ENCODE measurements at places on chromosomes 2 and 18.

DNA sequence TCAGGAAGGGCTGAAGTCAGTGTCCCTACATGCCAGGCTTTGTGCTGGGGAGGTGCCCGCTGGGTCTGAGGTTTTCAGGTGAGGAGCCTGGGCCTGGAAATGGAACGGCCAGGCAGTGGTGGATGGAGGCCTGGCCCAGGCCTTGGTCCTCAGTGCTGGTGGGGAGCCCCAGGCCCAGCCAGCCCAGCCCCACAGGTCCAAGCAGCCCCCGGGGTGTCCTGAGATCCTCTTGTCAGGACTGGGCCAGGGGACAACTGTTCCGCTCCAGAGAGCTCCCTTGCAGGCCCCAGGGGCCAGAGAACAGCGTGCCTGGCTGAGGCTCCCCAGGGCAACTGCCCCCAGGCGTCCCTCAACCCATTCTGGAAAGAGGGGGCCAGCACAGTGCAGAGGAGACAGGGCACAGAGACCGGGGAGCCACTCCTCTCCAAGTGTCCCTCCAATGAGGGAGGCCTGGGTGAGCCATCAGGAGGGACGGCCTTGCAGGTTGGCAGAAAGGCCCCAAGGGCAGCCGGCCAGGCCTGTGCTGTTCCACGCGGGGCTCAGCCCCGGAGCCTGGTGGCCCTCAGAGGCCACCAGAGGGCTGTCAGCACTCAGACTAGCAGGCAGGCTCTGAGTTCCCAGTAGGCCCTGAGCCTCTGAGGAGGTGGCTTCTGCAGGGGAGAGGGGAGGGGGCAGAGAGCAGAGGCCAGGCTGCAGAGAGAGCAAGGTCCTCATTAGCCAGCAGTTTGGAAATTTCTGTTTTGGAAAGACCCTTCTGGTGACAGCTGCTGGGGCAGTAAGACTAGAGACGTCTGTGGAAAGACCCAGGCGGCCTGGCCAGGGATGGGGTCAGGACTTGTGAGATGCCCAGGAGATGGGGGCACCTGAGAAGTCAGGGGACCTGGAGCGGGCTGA is 29.4 kb upstream of the SNED1 start:
- no peak for DNase-seq

DNA sequence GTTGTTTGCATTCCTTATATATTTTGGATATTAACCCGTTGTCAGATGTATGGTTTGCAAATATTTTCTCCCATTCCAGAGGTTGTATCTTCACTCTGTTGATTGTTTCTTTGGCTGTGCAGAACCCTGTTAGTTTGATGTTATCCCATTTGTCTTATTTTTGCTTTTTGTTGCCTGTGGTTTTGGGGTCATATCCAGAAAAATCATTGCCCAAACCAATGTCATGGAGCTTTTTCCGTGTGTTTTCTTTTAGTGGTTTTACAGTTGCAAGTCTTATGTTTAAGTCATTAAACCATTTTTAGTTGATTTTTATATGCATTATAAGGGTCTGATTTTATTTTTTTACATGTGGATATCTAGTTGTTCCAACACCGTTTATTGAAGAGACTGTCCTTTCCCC is 35.8 kb downstream of the PPIG start:
- no peak for DNase-seq

DNA sequence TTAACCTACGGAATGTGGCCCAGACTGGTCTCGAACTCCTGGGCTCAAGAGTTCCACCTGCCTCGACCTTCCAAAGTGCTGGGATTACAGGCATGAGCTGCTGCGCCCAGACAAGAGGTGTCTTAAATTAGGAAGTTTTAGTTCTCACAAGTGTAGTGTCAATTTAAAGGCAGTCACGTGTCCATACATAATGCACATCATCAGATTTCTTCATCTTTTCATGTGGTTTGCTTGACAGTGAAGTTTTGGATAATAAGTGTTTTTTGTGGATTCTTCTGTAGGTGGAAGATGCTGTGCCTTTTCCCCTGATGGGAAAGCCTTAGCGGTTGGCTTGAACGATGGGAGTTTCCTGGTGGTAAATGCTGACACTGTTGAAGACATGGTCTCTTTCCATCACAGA is 147.5 kb downstream of the RTN4 start:
- no peak for DNase-seq

- DNase-seq = no peak
Observed at GRCh38 chr2:199113111-199113510, 344.6 kb downstream of the SATB2 start.

GRCh38 chr2:119464981-119465380 is 33.3 kb downstream of the TMEM37 start:
- peak; percentile 70 for DNase-seq

DNA sequence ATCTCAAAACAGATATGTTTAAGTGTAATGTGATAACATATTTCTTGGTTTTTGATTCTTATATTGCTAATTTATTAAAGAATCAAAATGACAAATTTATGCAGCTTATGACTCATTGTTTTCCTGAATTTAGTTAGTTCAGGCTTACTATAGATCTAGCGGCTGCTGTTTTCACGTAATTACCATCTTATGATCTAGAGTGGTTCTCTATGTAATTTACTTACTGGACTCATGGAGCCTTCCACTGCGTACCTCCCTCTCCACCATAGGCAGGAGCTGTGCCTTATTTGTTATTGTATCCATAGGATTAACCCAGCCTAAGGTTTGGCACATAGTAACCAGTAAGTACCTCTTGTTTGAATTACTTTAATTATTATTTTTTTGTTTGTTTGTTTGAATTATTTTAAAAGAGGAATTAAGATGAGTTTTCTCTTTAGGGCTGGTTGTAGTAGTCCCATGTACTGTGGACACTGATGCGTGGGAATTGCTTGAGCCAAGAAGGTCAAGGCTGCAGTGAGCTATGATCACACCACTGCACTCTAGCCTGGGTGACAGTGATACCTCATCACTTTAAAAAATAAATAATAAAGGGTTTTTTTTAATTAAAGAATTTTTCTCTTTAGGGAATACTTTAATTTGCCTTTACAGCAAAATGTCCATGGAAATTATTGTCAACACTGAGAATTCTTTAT is 165.5 kb downstream of the PHLPP1 start:
- DNase-seq = no peak

DNA sequence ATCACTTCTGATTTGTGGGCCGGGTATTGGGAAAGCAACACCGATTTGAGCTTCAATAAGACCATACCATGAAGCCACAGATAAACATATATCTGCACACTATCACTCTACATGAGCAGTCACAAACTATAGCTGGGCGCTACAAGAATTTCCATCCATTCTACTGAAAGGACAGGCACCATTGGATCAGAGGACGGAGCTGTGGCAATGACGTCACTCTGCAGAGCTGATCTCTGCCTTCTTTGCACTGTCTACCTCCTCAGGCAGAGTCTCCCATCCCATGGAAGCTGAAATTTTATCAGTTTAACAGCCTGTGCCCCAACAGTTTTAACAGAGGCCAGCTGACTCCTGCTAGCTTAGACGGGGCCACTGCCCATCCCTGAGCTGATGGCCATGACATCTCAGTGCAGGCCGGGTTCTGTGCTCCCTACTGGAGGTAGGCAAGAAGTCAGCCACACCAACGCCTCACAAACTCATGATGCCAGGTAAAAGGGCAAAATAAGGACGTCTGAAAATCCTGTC is 389.6 kb upstream of the SALL3 start:
- no peak for DNase-seq

DNA sequence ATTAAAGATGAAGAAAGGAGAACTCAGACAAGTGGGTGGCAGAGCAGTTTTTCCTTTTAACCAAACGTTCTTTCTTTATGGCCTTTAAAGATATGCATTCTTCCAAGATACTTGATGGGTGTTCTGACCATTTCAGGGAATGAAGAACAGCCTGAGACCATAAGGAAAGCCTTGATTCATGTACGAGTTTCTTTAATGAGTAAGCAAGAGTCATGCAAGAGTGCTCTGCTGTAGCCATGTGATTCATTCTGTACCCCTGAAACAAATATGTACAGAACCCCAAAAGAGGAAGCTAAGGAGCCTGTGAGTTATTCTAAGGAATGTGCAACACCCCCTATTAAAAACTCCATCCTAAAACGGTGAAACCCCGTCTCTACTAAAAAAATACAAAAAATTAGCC is 372.8 kb downstream of the MTX2 start:
- DNase-seq = no peak

- DNase-seq = no peak
Observed at GRCh38 chr18:32301361-32301760, 111.5 kb downstream of the MEP1B start.

DNA sequence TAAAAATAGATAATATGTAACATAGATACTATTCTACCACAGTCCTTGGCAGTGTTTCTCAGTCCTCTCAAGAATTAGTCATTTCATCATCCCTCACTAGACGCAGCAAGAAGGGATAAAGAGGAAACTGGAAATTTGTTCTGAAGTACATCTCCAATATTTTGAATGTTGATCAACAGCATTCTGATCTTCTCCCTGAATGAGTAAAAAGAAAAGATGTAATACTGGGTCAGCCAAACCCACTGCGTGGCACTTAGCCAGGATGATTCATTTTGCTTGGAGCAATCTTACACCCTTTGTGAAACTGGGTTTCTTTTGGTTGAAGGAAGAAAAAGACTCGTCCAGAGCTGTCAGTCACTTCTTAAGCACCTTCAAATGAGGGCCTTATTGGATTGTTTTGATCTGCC is 54.1 kb downstream of the TAF1B start:
- peak; percentile 93 for DNase-seq

- DNase-seq = no peak
Observed at GRCh38 chr2:239402666-239403065, 1.8 kb upstream of the HDAC4 start.

- no peak for DNase-seq
Observed at GRCh38 chr2:23756593-23757292, 170.2 kb downstream of the ATAD2B start.

DNA sequence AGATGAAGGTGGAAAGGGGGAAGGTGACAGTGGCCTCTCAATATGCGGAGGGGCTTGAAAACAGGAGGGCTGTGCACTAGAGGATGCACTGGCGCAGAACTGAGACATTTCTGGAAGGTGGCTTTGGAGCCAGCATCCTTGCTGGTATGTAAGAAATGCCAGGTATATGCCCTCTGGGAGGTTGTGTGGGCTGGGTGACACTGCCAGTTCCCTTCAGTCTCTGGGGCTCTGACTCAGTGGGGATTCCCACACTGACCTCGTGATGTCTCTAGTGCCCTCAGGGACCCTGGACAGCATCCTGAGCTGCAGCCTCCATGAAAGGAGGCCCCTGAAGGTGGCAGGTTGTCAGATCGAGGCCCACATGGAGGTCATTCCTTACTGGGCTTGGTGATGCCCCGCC is 74.0 kb downstream of the AGAP1 start:
- no peak for DNase-seq

- DNase-seq = no peak
Observed at GRCh38 chr2:212619954-212620353, 81.4 kb upstream of the ERBB4 start.

DNA sequence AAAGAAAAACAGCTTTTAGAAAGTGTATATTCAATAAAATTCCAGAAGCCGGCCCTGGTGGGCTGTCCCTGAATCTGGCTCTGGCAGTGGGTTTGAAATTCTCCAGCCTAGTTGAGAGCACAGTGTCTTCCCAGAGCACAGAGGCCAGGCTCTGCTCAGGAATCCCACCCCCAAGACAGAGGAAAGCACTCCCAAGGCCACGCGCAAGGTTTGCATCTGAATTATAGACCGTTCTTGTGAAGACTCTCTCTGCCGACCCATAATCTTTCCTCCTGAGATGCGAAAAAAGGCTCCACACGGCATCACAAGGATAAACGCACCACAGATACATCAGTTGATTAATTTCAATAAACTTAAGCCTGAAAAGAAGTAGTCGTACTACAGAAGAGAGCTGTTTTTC is 342.2 kb downstream of the CMPK2 start:
- DNase-seq = no peak

DNA sequence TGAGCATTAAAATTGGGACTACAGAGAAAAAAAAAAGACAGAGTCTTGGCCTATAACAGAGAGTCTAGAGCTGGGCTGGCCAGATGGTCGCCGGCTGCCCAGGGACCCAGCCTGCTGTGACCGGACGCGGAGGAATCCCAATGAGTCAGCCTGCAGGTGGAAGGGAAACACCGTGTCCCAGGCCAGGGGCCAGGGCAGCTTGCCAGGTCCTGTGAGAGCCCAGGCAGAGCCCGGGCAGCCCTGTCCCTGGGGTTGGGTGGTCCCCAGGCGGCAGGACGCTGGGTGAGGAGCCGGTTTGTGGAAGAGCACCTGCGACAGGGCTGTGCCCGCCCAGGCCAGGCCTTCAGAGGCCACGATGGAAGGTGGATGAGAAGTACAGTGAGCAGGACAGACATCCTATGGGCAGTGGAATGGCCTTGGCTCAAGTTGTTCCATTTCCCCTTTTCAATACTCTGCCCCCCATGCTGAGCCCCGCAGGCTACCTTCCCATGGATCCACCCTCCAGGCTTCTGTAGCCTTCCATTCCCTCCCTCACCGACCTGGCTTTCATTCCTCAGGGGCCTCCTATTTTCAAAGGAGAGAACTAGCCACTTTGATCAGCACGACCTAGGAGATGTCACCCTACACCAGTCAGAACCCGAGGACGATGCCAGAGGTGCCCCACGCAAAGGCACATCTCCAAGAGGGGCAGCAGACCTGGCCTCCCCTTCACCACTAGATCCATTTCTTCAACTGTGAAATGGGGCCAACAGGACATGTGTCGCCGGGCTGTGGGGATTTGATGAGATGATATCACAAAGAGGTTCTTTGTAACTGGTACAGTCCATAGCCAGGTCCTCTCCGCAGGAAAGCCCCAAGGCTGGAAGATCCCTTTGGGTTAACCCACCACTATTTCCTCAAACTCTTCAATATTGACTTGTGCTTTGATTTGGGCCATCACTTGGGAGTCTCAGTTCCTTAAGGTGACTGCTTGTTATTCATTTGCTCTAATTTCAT is 87.5 kb downstream of the POLR1A start:
- DNase-seq = no peak

DNA sequence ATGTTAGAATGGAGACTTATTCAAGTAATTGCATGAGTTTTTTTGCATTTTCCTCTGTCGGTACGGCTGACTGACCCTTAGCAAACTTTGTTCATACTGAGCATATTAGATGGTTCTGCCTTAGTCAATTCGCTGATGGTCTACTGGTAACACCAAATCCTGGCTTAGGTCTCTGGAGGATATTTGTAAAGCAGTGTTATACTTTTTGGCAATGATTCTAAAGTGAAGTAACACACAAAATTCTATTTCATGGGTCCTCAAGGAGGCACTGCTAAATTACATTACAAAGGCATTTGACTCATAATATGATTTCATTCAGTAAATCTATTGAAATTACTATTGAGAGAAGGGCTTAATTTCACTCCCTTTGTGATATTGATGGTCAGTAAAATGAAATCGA is 246.8 kb upstream of the RASGRP3 start:
- no peak for DNase-seq

- no peak for DNase-seq
Observed at GRCh38 chr2:131112529-131112928, 7.4 kb downstream of the PLEKHB2 start.

Measured in right atrium auricular region (tissue), 2 donors.